Epithelial cell of proximal tubule (primary cell): ENCODE measurements at places on chromosomes 1 and 21. TPM values are rescaled to one million over a fixed set of nuclear protein-coding genes. Genes with fewer than 3 reads are reported as not detected.

NLRP3 gene
- total RNA-seq = 7.4 and 8.5 TPM in 2 replicates

CD5L gene
- not detected in 2 replicates for total RNA-seq

ATP1A2 gene
- not detected in 2 replicates for total RNA-seq

IGSF9 gene
- 1.4 and 2.0 TPM in 2 replicates for total RNA-seq

LCE6A gene
- total RNA-seq = not detected in 2 replicates

AXDND1 gene
- total RNA-seq = 0.22 TPM in 1 of 2 replicates, not detected in the other

CCDC181 gene
- total RNA-seq = 2.0 and 3.5 TPM in 2 replicates

VCAM1 gene
- total RNA-seq = 14.0 and 49.2 TPM in 2 replicates
